Thoracic aorta (tissue), 2 donors: ENCODE measurements at places on chromosomes 11 and 22.
A peak's percentile ranks its signal among the peaks of the same experiment; 100 is the strongest.

- no peak for DNase-seq
Measured at GRCh38 chr11:76783294-76783895, at the start of gene TSKU. TSS of gene TSKU (plus strand) at chr11:76783356. CDS start at chr11:76795617, 12,261 bp downstream.

GRCh38 chr11:102283116-102283485 lies 34.2 kb upstream of the BIRC3 start:
- no peak for DNase-seq

DNA sequence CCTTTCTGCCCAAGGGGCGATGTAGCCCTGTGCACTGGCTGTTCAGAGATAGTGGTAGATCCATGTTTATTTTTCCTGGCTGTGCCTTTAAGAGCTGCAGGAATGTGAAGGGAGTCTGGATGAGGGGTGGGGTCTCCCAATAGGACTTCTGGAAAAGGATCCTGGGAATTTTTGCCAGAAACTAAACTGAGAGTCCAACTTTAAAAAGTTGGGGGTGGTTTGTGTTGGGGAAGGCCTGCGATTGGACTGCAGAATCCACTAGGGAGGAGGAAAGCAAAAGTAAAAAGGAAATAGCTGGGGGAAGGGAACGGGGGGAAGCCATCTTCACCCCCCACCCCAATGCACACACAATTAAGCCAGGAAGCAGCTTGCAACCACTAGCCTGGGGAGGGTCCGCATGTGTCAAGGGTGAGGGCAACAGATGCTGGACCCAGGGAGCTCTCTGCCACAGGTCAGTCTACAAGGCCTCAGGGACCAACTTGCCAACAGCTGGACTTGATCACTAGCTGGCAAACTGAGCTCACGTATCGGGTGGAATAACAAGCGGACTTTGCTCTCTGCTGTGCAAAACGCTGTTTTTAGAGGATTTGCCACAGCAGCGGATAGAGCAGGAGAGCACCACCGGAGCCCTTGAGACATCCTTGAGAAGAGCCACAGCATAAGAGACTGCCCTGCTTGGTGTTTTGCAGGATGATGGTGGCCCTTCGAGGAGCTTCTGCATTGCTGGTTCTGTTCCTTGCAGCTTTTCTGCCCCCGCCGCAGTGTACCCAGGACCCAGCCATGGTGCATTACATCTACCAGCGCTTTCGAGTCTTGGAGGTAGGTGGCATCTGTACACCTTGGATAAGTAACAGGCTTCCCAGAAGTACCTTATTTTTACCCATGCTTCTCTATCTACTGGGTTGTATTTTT lies at the start of gene OLFML1:
Gene OLFML1, plus strand, starts transcription at position 321 of the 912 bp plus-strand sequence. Its CDS starts 370 bp downstream, at position 691.
- no peak for DNase-seq

- no peak for DNase-seq
Measured at GRCh38 chr11:86816251-86816726, 15.9 kb downstream of the PRSS23 start.

DNA sequence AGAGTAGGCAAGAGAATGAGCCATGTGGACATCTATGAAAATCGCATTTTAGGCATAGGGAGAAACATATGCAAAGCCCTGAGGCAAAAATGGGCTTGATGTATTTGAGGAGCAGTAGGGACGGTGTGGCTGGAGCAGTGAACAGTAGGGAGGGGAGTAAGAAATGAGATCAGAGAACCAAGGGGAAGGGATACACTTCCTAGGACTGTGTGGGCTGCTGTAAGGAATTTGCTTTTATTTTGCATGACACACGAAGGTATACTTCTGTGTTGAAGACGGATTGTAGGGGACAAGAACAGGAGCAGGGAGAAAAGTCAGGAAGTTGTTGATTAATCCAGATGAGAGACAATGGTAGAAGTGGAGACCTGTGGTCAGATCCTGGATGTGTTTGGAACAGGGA lies 572.1 kb downstream of the JRKL start:
- no peak for DNase-seq

DNA sequence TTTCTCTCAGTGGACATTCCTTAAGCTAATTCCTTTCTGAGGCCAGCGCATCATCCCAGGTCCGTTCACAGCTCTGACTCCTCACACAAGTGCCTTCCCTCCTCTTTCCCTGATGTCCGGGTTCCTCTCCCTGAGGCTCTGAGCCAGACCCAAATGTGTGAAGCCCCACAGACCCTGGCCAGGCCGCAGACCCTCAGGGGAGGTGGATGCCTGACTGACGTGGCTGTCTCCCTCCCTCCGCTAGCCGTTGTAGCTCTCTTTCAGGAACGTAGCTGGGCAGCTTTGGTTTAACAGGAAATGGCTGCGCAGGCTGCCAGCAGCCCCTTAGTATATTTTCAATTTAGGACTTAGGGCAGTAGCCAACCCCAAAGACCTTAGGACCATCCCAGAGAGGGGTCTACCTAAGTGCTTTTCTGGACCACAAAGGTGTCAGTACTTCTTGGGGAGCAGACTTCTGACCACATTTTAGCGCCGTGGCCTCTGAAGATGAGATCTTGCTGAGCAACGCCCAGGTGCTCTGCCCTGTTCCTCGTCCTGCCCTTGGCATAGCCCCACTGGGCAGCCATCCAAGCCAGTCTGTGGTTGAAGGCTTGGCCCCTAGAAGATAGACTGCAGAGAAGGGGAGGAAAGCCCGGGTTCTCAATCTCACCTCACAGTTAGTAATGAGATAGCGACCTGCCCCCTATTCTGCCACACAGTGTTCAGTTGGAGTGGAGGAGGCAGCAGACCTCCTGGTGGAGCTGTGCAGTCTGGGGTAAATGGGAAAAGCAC lies 27.0 kb downstream of the MYBPC3 start:
- DNase-seq: no peak

DNA sequence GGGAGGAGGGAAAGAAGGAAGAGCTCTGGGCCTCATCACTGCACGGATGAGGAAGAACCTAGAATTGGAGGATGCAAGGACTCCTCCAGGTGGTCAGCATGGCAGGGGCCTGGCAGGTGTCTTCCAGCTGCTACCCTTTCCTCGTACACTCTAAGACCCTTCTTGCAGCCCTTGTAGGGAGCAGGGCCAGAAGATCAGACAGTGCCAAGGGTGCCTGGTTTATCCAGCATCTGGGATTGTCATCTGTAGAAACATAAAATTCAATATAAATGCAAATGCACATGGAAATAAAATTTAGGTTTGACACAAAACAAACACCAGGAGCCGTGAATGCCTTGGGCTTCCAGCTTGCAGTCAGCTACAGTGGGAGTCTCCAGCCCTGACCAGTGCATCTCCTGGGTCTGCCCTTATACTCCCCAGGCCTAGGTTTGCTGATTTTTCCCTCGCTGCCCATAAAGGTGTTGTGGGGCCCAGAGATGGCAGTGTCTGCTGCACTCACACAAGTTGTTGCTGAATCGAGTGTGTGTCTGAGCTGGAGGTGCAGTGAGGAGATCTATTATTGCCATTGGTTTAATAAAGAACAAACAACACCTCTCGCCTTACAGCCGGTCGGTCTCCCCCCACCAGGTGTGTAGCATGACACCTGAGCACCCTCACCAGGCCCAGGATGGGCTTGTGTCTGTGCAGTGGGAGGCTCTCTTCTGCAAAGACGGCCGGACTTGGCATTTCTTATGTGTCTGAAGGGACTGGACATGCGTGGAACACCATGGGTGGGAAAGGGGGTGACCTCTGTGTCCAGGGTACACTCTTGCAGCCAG lies 87.1 kb downstream of the BCR start:
- DNase-seq: no peak

DNA sequence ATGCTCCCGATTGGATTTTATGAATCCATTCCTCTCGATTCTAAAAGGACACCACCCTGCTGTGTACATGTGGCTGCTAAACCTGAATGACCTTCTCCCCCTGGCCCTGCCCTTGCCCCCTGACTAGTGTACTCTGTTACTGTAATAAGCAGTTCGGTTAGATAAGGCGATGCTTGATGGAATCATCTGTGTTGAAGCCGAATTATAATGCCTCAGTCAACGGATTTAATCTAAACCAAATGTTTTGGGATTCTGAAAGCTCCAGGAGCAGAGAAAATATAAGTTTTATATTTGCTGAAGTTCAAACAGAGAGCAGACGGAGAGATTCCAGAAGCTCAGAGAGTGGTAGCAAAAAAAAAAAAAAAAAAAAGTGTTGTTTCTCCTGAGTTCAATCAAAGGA lies 275.4 kb upstream of the MPPED2 start:
- DNase-seq: no peak

DNA sequence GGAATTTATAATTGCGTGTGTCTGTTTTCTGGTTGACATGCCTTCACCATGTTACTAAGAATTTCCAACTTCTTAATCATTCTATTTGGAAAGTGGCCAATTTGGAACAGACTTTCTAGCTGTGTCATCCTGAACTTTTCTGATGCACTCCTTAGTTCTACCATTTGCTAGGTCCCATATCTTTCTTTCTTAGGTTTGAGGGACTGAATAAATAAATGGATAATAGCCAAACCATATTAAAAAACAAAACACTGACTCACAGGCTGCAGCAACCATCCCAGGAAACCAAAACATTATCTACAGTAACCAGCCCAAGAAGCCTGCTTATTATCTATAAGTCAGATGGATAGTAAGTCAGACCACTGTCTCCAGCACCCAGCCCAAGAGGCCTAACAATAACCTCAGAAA lies 57.5 kb upstream of the PLET1 start:
- no peak for DNase-seq

DNA sequence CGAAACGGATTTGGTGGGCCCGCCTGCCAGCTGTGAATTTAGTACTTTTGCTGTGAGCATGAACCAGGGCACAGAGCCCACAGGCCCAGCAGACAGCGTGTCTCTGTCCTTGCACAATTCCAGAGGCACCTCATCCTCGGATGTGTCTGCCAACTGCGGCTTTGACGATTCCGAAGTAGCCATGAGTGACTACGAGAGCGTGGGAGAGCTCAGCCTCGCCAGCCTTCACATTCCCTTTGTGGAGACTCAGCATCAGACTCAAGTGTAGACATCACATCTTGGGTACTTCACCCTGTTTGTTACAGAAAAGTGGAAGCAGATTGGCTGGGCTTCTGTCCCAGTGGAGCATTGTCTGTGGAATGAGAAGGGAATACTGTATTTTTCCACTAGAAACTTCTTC lies 78.6 kb upstream of the MTNR1B start:
- DNase-seq: no peak

DNA sequence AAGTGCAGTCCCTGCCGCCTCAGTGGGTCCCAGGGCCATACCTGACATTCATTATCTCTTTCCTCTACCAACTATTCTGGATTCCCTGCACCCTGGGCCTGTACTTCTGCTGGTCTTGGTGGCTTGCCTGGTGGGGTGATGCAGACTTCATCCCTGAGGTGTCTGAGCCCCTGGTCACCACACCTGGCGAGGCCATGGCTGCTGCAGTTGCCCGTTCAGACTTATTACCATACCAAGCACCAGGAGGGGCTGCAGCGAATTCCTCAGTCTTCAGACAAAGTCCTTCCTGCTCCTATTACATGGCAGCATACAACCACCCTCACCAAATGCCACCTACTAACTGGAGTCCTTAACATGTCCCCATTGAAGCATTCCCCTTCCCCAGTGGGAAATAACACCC lies 73.0 kb upstream of the SLC22A12 start:
- no peak for DNase-seq

DNA sequence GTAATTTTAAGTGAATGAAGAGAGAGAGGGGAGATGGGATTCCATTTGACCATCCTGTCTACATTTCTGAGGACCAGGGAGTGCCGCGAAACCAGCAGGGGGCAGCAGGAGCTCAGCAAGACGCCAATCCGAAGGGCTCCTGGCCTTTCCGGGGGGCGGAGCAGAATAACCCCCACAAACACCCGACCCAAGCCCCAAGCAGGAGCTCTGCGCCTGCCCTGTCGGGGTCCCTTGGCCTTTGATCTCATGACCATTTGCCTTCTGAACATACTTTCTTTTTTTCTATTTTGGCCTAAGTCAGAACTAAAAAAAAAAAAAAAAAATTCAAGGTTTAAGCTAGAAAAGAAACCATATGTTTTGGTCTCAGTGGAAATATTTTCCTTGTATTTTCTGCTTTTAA lies 21.9 kb upstream of the SCN2B start:
- DNase-seq: peak; percentile 17

DNA sequence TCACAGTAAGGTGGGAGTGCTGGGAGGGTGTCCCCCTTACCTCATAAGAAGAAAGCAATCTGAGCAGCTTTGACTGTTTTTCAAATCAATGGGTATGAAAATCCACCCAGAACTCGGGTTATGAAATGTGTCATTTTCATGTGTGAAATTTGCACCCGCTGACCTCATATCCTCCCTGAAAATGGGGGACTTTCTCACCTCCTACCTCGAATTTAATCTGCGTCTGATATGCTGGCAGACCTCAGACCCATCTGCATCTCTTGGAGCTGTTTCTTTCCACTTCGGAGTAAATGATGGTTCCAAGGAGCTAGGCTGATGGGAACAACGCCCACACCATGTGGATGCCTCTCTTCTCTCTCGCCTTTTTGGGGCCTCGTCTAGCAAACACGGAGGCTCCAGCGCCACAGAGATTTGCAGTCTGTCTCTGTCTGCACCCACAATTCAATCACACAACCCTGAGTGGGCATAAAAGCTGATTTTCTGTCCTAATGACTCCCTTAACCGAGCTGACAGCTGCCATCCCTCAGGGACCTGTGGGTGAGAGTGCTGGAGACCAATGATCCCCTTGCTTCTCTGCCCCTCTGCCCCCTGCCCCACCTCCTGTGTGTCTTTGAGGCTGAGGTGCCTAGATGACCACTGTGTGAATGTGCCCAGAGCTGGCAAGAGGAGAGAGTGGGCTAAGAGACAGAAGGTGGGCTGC lies 71.0 kb downstream of the TRIM29 start:
- no peak for DNase-seq

DNA sequence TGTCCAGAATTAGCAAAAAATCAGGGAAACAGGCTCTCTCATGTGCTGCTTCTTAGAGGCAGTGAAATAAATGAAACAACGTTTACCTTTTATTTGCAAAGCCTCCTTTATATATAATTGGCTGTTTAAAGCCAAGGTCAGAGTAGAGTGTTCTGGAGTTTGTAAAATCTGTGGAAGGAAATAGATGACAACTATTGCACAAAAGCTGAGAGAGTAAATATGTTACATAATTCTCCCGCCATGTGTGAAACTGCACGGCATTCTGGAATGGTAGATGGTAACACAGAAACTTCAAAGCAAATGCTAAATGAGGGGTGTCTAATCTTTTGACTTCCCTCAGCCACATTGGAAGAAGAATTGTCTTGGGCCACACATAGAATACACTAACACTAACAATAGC lies 51.5 kb upstream of the FGF3 start:
- DNase-seq: no peak

- DNase-seq: no peak
Measured at GRCh38 chr11:105183987-105184386, 44.4 kb upstream of the CARD18 start.

DNA sequence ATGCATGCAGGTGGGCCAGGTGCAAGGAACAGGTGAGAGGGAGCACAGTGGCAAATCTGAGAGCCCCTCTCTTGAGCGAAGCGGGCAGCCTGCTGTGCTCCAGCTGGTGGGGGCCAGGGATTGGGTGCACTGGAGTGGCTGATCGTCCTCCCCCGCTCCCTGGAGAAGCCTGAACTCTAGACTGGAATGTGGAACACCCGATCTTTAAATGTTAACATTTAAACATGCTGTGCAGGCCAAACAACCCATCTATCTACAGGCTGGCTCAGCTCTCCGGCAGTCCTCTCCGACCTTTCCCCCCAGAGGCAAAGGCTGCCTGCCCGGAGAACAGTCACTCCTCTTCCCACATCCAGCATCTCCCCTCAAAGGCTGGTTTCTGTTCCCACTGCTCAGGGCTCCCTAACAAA lies 5.1 kb downstream of the MRGPRF start:
- no peak for DNase-seq

GRCh38 chr11:643849-644738 lies 7.0 kb downstream of the DRD4 start:
- DNase-seq: no peak
